Choroid plexus epithelial cell (primary cell): ENCODE measurements at places on chromosomes 6 and 20.

- no peak for DNase-seq
Measured at GRCh38 chr6:44123544-44123943, 3.7 kb downstream of the MRPL14 start.

DNA sequence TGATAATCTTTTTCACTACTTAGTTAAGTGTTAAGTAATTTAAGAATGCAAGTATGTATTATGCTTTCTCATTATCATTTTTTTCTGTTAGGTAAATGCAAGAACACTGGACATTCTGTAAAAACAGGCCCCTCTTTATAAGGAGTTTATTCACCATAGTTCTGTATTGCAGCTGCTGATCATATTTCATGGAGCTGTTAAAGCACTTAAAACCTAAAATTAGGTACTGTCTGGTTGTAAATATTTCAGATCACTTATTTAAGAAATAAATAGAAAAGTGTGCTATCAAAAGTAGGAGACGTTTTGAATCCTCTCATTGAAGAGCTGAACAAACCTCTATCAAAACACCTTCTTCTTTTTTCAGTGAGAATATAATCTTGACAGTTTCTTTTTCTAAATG lies 3.9 kb downstream of the EYA4 start:
- no peak for DNase-seq

DNA sequence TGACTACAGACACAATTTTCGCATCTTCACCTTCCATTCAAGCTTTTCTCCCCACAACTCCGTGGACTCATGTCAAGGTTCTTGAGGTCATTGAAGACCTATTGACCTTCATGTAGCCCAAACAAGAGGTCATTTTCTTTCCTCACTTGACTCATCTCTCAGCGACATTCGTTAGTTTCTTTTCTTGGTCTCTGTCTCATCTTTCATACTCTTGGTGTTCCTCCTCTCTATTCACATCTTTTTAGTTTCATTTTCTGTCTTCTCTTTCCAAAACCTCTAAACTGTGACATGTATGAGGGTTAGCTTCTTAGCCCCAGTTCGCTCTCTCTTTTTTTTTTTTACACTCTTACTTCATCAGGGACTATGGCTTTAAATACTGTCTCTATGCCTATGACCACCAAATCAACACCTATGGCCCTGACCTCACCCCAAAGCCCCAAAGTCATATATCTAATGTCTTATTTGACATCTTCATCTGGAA lies 128.6 kb upstream of the BACH2 start:
- DNase-seq = no peak

GRCh38 chr20:44115762-44116644 lies 71.0 kb downstream of the JPH2 start:
- DNase-seq = no peak

DNA sequence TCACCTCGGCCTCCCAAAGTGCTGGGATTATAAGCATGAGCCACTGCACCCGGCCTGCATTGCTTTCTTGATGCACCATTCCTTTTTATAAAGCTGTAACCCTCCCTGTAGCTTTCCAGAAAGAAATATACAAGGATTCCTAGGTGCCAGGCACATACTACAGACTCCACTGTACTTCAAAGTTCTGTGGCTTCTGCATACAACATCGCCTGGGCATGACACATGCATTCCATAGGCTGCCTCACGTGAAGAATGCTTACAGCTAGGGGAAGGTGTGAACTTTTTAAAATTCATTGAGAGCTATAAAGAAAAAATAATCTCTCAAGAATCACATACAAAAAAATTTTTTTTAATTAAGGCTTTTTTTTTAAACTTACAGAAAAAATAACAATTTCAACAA lies 50.2 kb downstream of the TRAM2 start:
- DNase-seq = peak; percentile 63

DNA sequence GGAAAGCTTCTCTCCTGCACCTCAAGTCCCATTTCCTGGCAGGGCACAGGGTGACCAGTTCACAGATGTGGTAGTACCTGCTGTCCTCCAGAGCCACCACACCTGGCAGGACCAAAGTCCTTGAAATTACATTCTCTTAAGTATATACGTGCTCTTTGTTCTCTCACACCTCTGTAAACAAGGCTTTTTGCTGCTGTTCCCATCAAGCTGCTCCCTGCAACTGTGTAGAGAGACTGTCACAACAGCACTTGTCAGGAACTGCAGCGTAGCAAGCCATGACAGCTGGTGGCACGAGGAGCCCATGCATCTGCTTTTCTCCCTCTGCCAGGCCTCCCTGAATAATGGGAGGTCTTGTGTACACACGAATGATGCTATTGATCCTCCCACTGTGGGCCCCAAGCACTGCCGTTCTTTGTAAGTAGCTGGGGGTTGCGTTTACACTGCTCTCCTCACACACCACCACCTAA lies 431.8 kb downstream of the CD83 start:
- no peak for DNase-seq
